ENCODE measurements at places on chromosomes 3 and 15. TPM values are rescaled to one million over a fixed set of nuclear protein-coding genes. Genes with fewer than 3 reads are reported as not detected.

ZMYND10 gene
- 0.54 TPM for total RNA-seq

CCR1 gene
- total RNA-seq, result 32.3 TPM

CD96 gene
- total RNA-seq, result 0.19 TPM

- H3K27ac ChIP-seq, result no peak overlapping the region
- no peaks in the 10 kb centered on the region for H3K27me3 ChIP-seq
- H3K4me1 ChIP-seq, result no peaks in the 10 kb centered on the region
- no peak overlapping the region for H3K4me3 ChIP-seq
- H3K36me3 ChIP-seq, result no peaks in the 10 kb centered on the region
These were observed 196.2 kb downstream of the CHST2 start for GRCh38 chr3:143315766-143316165.

DNA sequence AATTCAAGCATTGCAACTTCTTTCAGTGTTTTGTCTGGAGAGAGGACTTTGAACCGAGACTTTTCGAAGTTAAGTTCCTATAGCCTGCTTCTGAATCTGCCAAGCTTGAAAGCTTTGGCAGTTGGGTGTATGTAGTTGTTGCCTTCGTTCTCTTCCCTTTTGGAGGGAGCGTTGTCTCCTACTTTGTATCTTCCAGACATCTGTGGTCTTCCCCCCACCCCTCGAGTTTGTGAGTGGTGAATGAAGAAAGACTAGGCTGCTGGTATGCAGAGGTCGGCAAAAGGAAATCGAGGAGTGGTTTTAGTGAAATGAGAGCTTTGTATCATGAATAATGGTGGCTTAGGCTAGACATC, 1.3 kb downstream of the CTNNB1 start:
- H3K36me3 ChIP-seq, result no peaks in the 10 kb centered on the region
- H3K4me1 ChIP-seq, result peaks cover 5% of the 10 kb centered on the region
- peak overlapping the region; percentile 98 for H3K27ac ChIP-seq
- peak overlapping the region; percentile 54 for H3K4me3 ChIP-seq

DNA sequence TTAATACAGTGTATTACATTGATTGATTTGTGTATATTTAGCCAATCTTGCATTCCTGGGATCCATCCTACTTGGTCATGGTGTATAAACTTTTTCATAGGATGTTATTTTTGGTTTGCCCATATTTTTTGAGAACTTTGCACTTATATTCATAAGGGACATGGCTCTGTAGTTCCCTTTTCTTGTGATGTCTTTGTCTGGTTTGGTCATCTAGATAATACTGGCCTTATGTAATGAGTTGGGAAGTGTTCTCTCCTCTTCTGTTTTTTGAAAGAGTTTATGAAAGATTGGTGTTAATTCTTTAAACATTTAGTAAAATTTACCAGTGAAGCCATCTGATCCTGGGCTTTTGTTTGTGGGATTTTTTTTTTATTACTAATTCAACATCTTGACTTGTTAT, 9.6 kb downstream of the CHST13 start:
- no peaks in the 10 kb centered on the region for H3K4me1 ChIP-seq
- H3K27ac ChIP-seq, result no peak overlapping the region
- H3K36me3 ChIP-seq, result no peaks in the 10 kb centered on the region
- peaks cover 38% of the 10 kb centered on the region for H3K27me3 ChIP-seq
- H3K4me3 ChIP-seq, result no peak overlapping the region
- no peak for ATAC-seq
